ENCODE measurements at places on chromosomes 7 and 10.

DNA sequence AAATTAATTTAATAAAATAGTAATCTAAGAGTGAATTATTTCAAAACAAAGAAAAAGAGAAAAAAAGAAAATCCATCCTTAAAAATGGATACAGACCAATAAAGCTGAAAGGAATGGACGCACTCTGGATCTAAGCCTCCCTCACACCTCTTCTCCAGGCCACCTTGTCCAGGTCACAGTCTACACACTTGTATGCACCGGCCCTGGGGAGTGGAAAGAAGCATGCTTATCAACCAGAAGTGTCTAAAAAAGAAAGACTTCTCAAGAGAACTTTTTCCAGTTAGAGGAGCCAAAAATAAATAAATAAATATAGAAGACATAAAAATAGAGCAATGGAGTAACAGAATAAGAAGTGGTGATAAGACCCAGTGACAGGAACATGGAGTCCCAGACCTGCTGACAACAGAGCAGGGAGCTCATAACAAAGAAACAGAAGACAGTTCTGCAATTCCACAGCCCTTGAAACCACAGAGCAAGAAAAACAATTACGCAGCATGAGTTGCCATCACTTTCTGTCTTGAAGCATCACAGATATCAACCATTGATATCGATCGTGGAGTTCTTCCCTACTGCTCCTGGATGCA lies 311.7 kb upstream of the NFE2L3 start:
- no peak for DNase-seq

DNA sequence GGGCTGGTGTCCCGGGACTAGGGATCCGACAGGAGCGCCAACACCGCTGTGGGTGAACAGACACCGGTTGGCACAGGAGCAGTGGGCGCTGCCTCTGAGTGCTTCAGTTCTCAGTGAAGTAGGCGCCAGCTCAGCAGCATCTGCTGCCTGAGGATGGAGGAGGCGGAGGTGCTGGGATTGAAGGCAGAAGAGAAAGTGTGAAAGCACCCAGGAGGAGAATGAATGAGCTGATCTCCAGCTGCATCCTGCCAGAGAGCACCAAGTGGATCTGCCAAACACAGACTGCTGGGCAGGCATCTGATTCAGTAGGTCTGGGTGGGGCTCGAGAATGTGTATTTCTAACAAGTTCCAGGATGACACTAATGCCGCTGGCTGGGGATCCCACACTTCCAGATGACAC lies 74.5 kb downstream of the LANCL2 start:
- no peak for DNase-seq

GRCh38 chr7:16587790-16588189 lies 57.8 kb downstream of the ANKMY2 start:
- no peak for DNase-seq

DNA sequence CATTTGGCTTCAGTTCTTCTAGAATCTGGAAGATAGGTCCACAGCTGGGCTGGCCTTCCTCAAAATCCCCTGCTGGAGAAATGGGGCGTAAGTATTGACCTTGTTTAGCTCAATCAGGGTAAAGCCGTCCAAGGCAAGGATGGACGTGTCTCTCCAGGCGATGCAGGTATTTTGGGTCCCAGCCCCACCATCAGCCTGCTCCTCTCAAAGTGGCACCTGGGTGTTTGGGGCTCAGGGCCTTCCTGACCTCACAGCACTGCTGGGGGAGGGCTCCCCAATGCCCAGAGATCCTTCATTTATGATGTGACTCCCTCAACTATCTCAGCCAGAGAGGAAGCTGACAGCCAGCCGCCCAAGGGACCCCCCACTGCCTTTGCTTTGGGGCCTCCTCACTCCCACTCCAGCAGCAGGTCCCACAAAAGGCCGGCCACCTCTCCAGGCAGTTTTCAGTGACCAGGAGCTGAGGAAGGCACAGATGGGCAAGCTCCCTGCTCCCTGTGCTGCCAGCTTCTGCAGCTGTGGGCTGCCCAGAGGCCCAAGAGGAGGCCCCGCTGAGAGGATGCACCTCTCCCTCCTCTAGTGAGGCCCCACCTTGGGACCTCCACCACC lies 140.0 kb upstream of the TCERG1L start:
- DNase-seq, result no peak

DNA sequence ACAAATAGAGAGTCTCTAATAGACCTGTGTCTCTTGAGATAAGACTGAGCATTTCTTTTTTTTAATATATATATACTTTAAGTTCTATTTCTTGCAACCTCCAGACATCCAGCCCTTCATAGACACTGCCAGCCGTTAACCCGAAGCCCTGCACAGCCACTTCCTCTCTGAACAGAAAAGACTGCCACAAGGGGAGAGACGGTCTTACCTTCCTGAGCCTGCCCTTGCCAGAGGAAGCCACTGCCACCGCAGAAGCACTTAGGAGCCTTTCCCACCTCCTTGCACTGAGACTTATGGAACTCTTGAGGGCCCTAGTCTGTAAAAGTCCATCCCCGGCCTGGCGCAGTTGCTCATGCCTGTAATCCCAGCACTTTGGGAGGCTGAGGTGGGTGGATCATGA lies 31.8 kb upstream of the PRSS1 start:
- no peak for DNase-seq

DNA sequence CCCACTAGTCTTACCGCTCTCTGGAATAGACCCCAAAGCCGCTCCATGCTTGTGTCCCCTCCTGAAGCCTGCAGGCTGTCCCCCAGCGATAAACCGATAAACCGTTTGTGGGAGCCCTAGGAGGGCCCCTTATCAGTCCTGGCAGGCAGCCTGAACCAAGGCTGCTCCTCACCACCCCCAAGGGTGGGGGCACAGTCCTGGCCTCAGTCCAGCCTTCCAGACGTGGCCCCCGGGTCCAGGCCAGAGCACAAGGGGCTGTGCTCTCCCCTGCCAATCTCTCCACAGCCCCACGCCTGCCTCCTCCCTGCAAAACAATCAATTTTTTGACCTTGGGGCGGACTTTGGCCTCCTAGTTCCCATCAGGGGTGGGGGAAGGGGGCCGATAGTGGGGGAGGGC lies at the start of gene TFR2:
TSS of gene TFR2 (minus strand) at position 90 of the 397 bp plus-strand sequence. CDS start at position 47, 43 bp downstream.
- no peak for DNase-seq

DNA sequence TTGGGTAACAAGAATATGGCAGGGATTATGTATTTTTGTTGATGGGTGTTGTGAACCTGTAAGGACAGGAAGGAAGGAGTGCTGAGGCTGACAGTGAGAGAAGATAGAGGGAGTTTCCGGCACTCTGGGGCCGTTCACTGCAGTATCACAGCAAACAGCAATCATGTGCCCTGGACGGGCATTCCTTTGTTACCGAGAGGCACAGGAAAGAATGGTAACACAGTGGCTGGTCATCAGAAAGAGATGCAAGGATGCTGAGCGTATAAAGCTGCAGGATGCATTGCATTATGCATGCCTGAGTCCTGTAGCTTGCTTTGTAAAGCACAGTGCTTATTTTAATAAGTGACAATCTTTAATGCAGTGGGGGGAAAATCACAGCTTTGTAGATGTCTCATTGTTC lies 286.8 kb downstream of the RPS24 start:
- no peak for DNase-seq

- DNase-seq, result no peak
Measured at GRCh38 chr10:78969719-78970118, 99.0 kb upstream of the ZMIZ1 start.

DNA sequence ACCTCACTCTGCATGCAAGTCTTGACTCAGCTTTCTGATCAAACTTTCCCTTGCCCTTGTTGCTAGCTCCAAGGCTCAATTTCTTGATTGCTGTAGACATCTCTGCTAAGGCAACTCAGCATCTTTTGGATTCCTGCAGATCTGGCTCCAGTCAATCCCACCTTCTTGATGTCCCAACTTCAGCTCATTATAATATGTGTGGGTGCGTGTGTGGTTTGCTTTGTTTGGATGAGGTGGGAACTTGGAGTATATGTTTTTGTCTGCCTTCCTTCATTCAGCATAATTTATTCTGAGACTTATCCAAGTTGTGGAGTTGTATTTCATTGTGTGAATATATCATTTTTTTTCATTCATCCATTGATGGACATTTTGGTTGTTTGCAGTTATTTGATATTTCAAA lies 364.8 kb upstream of the IGFBP3 start:
- no peak for DNase-seq

DNA sequence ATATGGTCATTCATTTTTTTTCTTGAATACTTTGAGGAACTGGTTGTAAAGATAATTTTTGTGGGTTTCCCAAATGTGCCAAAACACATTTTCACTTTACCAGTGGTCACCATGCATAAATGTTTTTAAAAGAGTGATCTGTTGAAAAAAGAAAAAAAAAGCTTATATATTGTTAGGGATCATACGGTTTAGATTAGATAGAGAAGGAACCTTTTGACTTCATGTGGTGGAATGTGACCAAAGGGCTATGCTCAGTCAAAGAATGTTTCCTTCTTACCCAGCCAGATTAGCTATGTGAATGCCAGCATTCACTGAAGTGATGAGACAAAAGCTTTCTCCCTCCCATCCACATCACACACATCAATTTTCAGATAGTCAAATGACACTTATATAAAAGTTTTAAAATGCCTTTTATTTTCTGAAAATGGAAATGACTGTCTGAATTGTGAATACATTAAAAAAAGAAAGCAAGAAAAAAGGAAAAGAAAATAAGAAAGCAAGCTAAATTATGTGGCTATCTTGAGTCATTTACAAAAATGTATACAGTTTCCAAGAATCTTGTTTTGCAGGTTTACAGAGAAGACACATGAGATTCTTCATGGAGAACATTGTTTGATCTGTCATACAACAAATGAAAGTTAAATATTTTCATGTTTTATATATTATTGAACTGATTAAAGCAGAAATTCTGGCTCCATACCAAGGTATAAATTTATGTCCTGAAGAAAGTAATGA lies 8.6 kb upstream of the CPED1 start:
- DNase-seq, result no peak

- DNase-seq, result no peak
Measured at GRCh38 chr7:72781631-72782030, 46.4 kb downstream of the TYW1B start.

GRCh38 chr10:125208854-125209565 lies 48.6 kb upstream of the CTBP2 start:
- DNase-seq, result no peak

DNA sequence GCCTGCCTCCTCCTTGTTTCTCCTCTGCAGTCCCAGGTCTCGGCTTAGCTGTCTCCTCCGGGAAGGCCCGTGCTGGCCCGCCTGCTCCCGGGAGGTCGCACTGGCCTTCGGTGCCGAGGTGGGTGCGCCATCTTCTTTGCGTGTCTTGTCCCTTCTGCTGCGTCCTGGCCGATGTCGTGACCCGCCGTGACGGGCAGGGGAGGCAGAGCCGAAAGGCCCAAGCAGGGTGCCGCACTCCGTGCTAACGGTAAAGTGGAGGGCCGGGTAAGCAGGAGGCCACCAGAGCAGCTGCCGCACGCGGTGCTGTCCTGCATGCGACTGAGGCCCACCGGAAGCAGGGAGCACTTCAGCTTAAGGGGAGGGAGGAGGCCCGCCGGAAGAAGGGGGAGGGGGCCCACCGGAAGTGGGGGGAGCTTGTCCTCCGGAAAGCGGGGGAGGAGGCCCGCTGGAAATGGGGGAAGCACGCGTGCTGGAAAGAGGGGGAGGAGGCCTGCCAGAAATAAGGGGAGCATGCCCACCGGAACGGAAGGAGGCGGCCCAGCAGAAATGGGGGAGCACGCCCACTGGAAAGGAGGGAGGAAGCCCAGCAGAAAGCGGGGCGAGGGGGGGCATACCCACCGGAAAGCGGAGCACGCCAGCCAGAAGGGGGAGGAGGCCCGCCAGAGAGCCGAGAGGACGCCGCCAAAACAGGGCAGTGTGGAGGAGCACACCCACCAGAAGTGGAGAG lies 71.4 kb downstream of the PROSER2 start:
- DNase-seq, result no peak

- no peak for DNase-seq
Measured at GRCh38 chr10:51073453-51074237, 642 bp upstream of the PRKG1 start.

DNA sequence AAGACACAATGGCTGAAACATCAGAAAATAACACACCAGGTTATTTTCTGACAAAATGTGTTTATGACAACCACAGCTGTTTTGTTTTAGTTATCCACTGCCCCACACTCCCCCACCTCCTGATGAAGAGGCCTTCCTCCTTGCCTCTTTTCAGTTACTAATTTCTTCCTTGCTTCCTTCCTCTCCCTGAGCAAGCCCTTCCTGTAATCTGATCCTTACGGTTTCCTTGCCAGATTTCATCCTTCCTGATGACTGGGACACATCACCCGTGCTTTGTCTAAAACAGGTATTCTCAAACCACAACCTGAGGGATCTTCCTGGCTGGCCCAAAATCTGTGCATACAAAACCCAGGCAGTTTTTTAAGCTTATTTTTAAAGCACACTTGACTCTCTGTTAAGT lies 39.4 kb downstream of the CHST15 start:
- no peak for DNase-seq

- DNase-seq, result no peak
Measured at GRCh38 chr7:123148813-123149212, 51.0 kb downstream of the SLC13A1 start.

- no peak for DNase-seq
Measured at GRCh38 chr7:124747072-124747471, 18.5 kb downstream of the GPR37 start.

DNA sequence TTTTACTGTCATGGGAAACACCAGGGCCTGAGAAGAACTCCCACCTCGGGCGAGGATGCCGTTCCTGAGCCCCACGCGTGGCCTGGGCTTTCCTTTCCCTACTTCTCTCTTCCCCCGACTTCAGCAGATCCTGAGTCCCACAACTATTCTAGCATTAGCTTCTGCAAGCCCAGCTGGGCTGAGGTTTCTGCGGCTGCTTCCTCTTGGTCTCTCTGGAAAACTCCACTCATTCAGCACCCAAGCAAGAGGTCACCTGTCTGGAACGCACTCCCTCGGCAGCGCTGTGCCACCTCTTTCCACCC lies 761 bp upstream of the DOCK1 start:
- DNase-seq, result no peak

DNA sequence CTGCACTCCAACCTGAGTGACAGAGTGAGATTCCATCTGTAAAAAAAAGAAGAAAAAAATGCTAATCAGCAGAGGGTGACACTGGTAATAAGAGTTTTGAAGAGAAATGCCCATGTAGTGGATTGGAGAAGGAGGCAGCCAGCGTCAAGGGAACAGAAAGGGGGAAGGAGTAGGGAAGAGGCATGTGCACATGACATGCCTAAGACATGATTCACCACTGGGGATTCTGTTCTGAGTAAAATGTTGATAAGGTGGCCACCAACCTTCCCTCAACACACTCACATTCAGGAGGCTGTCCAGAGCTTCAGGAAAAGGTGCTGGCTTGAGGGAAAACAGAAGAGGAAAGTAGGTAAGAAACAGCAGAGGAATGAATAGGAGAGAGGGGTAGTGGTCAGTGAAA lies 39.9 kb downstream of the AKR1D1 start:
- DNase-seq, result no peak

DNA sequence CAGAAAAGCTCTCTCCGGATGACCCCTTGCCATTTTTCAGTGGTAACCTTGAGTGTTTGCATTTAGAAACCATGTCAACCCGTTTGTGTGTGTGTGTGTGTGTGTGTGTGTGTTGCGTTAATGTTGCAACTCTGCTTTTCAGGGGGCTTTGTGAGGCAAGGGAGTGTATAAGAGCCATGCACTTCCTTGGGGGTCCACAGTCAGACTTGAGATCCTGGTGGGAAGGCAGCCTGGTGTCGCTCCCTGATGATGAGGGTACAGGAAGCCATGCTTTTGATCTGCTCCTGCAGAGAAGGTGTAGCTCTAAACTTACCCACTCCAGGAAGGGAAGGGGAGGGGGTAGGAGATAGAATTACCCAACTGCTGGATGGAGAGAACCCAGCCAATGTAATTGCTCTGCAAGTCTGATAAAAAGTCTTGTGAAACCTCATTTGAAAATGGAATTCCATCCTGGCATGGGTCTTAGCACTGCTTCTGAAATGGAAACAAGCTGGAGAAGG lies 10.7 kb downstream of the GRK5 start:
- no peak for DNase-seq
